Activated naive CD4-positive, alpha-beta T cell (primary cell): ENCODE measurements at places on chromosomes 6 and 20.

GRCh38 chr6:167113935-167114910 lies 8.7 kb upstream of the CCR6 start:
- DNase-seq, result no peak

GRCh38 chr20:60573003-60573680 lies 614.9 kb downstream of the CDH26 start:
- no peak for DNase-seq

GRCh38 chr6:165807249-165807960 lies 144.4 kb upstream of the PDE10A start:
- no peak for DNase-seq

- DNase-seq, result no peak
Observed at GRCh38 chr6:29465279-29465678, 8.3 kb downstream of the OR2H1 start.

DNA sequence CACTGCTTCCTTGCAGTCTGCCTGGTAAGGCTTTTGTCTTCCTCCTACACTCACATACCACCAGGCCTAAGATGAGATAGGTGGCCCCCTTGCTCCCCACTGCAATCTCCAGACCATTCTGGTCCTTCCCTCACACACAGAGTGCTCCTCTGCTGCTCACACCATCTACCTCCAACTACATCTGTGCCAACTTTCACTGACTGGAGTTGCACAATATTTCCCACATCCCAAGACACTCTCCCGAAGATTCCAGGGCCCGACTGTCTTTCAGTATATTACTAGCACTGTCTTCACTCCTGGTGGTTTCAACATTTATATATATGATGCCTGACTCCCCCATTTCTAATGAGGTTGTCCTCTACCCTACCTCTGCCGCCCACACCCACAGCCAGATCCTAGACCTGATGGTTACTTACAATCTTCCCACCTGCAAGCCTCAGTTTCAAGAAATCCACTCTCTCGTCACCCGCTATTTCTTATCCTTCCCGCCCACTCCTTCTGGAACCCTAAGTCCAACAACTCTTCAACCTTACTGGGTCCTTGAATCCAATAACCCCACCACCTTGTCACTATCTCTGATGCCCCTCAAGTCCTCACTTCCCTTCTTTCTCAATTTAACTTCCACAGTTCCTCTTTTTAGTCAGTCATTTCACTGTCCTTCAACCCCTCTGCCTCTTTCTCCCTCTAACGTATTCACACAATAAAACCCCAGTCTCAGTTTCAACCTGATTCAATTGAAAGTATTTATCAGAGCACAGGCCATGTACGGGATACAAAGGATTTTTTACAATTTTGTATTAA lies 21.6 kb downstream of the RALGAPA2 start:
- DNase-seq, result no peak

DNA sequence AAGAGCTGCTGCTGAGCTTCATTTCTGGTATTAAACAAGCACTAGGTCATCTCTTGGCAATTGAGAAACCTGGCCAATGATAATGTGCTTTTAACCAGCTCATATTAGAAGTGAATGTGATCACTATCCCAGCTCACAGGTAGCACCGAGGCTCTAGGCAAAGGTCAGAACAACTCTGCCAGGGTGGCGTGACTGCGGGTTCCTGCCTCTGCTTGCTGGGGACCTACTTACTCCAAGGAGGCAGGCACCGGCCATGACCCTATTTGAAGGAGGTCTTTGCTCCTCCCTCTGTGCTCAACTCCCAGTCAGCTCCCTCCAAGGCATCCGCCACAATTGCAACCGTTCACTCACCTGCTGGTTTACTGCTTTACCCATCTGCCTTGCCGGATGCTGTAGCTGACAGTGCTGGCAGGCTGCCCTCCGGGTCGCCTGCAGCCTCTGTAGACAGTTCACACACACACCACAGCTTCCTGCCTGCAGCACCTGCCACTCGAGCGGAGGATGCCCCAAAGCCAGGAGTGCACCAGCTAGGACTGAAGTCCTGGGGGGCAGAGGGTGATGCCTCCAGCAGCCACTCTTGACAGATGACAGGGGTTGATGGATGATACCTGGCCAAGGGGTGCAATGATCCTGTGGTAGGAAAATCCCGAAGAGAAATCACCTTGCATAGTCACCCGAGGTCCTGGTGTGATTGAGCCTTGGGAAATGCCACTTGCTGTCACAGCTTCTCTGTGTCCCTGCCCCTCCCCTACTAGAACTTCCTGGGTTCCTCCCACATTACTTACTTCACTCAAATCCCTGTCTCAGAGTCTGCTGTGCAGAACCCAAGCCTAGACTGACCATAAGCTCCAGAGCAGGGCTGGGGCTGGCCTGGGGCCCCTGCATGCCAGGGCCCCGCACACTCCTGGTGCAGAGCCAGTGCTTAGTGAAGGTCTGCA lies 8.8 kb upstream of the VSX1 start:
- peak; percentile 35 for DNase-seq

- DNase-seq, result no peak
Observed at GRCh38 chr6:160974304-160974771, 17.2 kb upstream of the MAP3K4 start.

- no peak for DNase-seq
Observed at GRCh38 chr6:70952608-70953165, 4.2 kb downstream of the B3GAT2 start.

- no peak for DNase-seq
Observed at GRCh38 chr6:108895571-108895970, 47.3 kb downstream of the ARMC2 start.

DNA sequence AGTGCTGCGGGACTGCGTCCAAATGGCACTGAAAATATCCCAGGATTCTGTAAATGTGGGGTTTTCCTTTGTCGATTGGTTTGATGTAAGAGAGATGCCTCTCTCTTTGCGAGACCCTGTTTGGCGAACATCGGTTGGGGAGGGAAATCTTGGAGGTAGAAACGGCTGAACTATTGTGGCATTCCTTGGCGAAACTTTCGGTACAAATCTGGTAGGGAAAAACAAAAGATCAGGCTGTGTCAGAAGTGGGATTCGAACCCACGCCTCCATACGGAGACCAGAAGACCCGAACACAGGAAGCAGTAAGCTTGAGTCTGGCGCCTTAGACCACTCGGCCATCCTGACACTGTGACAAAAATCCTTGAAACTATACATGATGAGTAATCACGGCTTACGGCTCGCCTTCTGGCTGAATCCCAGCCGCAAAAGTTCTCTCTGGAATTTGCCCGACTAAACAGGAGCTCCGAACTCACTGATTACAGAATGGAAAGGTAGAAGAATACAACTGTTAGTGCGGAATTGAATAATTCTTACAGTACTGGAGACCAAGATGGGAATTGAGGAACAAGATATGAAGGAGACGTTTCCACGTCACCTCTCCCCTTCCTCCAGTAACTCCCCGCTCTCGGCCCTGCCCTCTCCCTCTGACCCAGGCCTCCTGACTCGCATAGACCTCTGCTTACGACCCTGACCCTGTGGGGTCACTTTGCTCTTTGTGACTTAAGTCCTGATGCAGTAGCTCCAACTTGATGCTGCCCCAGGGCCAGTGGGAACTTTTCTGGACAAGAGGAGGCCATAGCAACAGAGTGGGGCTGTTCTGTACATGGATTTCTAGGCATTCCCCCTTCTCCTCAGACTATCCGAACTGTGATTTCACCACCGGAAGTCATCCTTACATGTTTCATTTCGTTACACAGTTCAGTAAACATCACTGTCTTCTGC lies 132.8 kb upstream of the ZNF184 start:
- no peak for DNase-seq

DNA sequence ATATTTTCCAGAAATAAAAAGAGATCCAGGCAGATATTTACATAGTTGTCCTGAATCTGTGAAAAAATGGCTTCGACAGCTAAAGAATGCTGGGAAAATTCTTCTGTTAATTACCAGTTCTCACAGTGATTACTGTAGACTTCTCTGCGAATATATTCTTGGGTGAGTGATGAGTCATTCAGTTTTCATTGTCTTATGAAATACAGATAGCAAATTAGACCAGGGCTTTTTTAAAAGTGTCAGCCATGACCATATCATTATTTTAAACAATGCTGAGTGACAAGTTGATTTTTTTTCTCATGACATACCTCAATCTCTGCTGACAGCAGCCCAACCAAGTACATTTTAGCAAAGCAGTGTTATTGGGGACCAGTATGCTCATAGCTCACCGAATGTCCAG lies 32.8 kb downstream of the TSPYL4 start:
- DNase-seq, result no peak

GRCh38 chr20:38387953-38388352 lies 41.7 kb downstream of the LBP start:
- no peak for DNase-seq

GRCh38 chr6:54361188-54361587 lies 52.9 kb downstream of the TINAG start:
- DNase-seq, result no peak

DNA sequence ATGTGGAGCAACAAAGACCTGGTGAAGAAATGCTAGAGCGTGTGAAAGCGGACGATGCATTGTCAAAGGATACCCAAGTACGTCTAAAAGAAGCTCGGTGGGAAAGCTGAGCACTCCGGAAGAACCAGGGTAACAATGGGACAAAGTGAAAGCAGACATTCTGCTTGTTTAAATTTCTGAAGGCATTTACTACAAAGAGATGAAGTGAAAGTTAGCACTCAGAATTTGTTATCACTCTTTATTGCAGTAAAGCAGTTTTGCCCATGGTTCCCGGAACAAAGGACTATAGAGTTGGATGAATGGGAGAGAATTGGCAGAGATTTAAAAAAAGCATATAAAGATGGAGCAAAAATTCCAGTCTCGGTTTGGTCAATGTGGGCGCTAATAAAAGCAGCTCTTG lies 12.8 kb upstream of the IRAK1BP1 start:
- DNase-seq, result no peak

DNA sequence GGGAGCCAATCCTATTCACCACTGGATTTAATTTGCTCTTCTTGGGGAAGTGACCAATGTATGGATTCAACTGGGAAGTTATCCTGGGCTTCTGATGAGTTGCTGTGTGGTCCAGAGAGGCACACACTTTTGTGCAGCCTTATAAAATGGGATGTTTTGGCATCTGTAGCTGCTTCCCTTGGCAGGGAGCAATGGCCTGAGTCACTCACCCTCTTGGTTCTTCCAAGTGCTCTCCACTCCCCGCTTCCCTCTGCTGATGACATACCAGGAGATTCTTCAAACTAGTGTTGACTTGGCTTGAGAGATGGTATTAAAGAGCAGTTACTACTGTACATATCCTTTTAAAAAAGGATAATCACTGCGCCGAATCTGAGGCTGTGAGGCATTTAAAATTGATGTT lies 105.8 kb downstream of the JARID2 start:
- DNase-seq, result no peak

- no peak for DNase-seq
Observed at GRCh38 chr6:155587817-155588216, 132.2 kb upstream of the NOX3 start.

- DNase-seq, result no peak
Observed at GRCh38 chr6:119040229-119040628, 38.2 kb downstream of the FAM184A start.

DNA sequence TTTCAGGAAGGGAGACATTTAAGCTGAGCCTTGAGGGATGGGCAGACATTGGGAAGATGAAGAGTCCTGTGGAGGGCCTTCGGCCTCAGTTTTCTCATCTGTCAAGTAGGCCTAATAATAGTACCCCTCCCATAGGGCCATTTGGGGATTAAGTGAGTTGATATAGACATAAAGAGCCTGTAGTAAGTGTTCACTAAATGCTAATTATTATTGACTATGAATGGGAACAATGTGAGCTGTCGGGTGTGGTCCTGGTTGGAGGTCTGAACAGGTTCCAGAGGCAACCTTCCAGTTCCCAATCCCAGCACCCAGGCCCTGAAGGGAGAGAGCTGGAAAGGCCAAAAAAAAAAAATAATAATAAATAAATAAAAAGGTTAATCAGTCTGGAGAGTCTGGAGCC lies 14.5 kb upstream of the ITPR3 start:
- DNase-seq, result no peak

DNA sequence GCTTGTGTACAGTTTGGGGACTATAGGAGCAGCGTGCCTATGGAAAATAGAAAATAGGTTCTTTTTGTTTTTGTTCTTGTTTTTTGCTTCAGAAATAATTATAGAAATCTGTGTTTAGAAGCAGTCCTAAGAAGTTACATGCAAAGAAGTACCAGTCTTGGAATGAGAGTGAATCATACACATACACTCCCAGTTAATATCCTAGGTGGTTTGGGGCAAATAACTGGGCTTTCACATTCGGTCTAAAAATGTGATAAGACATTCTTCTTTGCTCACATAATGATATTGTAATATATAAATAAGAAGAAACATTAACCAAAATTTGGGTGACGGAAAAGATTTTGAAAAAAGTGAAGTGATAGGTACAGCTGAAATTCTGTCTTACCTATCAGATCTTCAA lies 61.0 kb downstream of the ENPP1 start:
- DNase-seq, result no peak

GRCh38 chr6:42403831-42404230 lies 47.9 kb downstream of the TRERF1 start:
- no peak for DNase-seq

GRCh38 chr6:167650730-167651317 lies 175.9 kb upstream of the AFDN start:
- no peak for DNase-seq

GRCh38 chr6:1491591-1492319 lies 102.4 kb downstream of the FOXF2 start:
- no peak for DNase-seq

DNA sequence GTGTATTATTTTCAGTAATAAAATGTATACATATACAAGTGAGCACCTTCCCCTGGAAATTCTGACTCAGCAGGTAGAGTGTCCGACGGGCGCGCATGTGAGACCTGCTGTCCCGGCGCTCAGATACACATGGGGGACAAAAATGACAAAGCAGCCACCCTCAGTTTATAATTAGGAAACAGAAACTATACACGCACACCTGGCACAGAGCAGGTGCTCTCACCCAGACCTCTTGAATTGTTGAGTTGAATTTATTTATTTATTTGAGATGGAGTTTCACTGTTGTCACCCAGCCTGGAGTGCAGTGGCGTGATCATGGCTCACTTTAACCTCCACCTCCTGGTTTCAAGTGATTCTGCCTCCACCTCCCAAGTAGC lies 180.4 kb downstream of the ZDHHC14 start:
- no peak for DNase-seq

GRCh38 chr6:150694889-150695288 lies 95.2 kb downstream of the PLEKHG1 start:
- DNase-seq, result no peak

- no peak for DNase-seq
Observed at GRCh38 chr20:8749101-8749500, 319.8 kb upstream of the PLCB4 start.

GRCh38 chr6:11236076-11236750 lies 3.7 kb upstream of the NEDD9 start:
- DNase-seq, result no peak

GRCh38 chr6:128508588-128509296 lies 11.7 kb downstream of the PTPRK start:
- no peak for DNase-seq

GRCh38 chr6:127900935-127901334 lies at the start of gene THEMIS:
Gene THEMIS (minus strand): TSS chr6:127901058. CDS start chr6:127900932, 126 bp downstream.
- DNase-seq, result no peak
